ENCODE measurements at places on chromosomes 1 and 21. TPM values are rescaled to one million over a fixed set of nuclear protein-coding genes. Genes with fewer than 3 reads are reported as not detected.

- H3K36me3 ChIP-seq = no peaks in the 10 kb centered on the region
- no peak for DNase-seq
- no peaks in the 10 kb centered on the region for H3K27me3 ChIP-seq
- peaks cover 25% of the 10 kb centered on the region for H3K4me1 ChIP-seq
- no peak overlapping the region for H3K27ac ChIP-seq
- no peak overlapping the region for H3K4me3 ChIP-seq
These were observed 25.6 kb upstream of the JUN start for GRCh38 chr1:58809325-58810010.

CLCC1 gene
- 14.0 TPM for total RNA-seq

DNA sequence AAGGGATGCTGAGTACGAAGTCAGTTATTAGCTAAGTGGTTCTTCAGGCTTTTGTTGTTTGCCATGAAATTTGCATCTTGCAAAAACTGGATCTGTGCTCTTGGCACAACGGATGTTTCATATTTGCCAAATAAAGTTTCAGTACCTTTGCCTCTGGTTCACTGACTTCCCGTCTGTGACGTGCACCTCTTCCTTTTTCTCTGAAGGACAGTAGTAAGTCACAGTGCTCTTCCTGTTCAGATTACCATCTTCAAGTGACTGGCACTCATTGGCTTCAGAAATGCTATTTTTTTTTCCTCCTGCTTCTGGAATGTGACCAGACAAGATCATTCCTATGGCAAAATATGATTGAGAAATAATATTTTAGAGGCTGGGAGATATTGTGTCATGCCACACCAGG lies 75.9 kb upstream of the GREM2 start:
- H3K4me3 ChIP-seq = no peak overlapping the region
- no peaks in the 10 kb centered on the region for H3K27me3 ChIP-seq
- no peak for DNase-seq
- peaks cover 4% of the 10 kb centered on the region for H3K4me1 ChIP-seq

- DNase-seq = no peak
- H3K4me1 ChIP-seq = no peaks in the 10 kb centered on the region
- H3K4me3 ChIP-seq = no peak overlapping the region
- H3K36me3 ChIP-seq = no peaks in the 10 kb centered on the region
- no peak overlapping the region for H3K27ac ChIP-seq
- no peaks in the 10 kb centered on the region for H3K27me3 ChIP-seq
These were observed 314.8 kb upstream of the C1orf87 start for GRCh38 chr1:60388092-60388987.

ELF3 gene
- total RNA-seq = 0.16 TPM

GNG12 gene
- 0.33 TPM for total RNA-seq

EDN2 gene
- total RNA-seq = not detected

OR10K2 gene
- not detected for total RNA-seq

- peaks cover 5% of the 10 kb centered on the region for H3K36me3 ChIP-seq
- no peaks in the 10 kb centered on the region for H3K27me3 ChIP-seq
- H3K4me3 ChIP-seq = no peak overlapping the region
- DNase-seq = no peak
- no peak overlapping the region for H3K27ac ChIP-seq
These were observed 817.7 kb upstream of the B3GALT2 start for GRCh38 chr1:194004146-194004545.

SDC3 gene
- total RNA-seq = not detected

FCRL4 gene
- total RNA-seq = not detected

ADGRL4 gene
- not detected for total RNA-seq

DNA sequence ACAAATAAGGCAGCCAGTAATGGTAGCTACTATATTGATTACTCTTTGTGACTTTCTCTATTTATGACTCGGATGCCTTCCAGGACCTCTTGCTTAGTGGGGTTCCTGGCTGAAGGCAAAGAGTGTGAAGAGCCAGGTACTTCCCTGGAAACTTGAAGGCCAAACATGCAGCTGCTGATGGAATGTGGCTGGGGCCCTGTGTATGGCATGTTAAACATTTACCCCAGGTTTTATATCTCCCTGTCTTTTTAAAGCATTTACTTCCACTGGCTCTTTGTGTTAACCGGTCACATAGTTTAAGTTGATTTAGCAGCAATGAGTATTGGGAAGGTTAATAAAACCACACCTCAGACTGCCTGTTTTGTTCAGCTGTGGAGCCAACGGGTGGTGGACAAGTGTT lies 45.7 kb upstream of the PAXBP1 start:
- H3K36me3 ChIP-seq = no peaks in the 10 kb centered on the region
- no peak overlapping the region for H3K27ac ChIP-seq
- peaks cover 3% of the 10 kb centered on the region for H3K4me1 ChIP-seq
- H3K4me3 ChIP-seq = no peak overlapping the region
- H3K27me3 ChIP-seq = no peaks in the 10 kb centered on the region
- no peak for DNase-seq

TLR5 gene
- total RNA-seq = 0.09 TPM

- H3K4me1 ChIP-seq = peaks cover 3% of the 10 kb centered on the region
- no peak for DNase-seq
- peaks cover 31% of the 10 kb centered on the region for H3K36me3 ChIP-seq
- H3K27me3 ChIP-seq = no peaks in the 10 kb centered on the region
- no peak overlapping the region for H3K27ac ChIP-seq
- no peak overlapping the region for H3K4me3 ChIP-seq
These were observed 38.2 kb upstream of the RIPK4 start for GRCh38 chr21:41805038-41805437.

DNA sequence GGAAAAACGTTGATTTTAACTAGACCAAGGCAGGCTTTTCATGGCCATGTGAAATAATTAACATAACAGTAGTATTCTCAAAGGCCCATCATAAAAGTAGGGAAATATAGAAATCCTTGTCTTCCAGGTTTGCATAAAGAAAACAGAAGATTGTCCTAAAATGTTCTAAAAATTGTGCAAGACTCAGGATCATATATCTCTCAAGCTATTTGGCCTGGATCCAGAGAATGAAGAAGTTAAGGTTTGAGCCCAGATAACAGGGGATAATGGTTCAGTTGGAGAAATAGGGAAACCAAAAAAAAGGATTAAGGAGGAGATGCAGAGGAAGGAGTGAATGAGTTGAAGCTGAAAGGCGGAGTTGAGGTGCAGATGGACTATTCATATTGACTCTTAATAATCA lies 555.5 kb upstream of the NR5A2 start:
- H3K27ac ChIP-seq = no peak overlapping the region
- no peaks in the 10 kb centered on the region for H3K4me1 ChIP-seq
- DNase-seq = no peak
- no peak overlapping the region for H3K4me3 ChIP-seq
- H3K27me3 ChIP-seq = peaks cover 12% of the 10 kb centered on the region

TMEM200B gene
- not detected for total RNA-seq

C1QC gene
- total RNA-seq = not detected

CD5L gene
- total RNA-seq = not detected

YRDC gene
- total RNA-seq = 16.4 TPM

RPS6KC1 gene
- 9.5 TPM for total RNA-seq

DNA sequence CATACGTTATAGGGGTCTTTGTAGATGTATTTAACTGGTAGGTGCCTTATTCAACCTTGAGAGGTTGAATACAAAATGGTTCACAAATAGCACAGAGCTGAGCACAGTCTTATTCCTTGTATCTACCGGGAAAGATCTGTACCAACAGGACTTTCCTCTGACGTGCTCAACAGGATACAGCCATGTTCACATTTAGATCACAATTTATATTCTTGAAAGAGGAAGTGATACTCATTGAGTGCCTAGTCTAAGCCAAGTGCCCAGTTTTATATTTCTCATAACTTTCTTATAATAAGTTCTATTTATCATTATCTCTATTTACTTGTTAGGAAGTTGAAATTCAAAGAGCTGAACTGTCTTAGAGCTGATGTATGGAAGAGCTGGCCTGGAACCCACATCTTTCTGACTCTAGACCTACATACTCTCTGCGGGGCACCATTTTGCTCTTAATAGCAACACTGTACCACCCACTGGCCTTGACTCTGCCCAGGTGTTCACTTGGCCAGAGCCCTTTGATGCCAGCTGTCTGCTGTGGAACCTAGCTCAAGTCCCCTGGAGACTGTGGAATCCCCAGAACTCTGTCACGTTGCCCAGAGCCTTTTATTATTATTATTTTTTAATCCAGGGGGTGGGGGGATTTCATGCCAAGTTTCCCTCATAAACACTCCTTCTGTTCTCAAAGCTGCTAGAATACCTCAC lies 156.2 kb downstream of the TPR start:
- no peak for DNase-seq
- H3K27me3 ChIP-seq = peaks cover 3% of the 10 kb centered on the region
- no peaks in the 10 kb centered on the region for H3K36me3 ChIP-seq
- no peaks in the 10 kb centered on the region for H3K4me1 ChIP-seq
- H3K27ac ChIP-seq = no peak overlapping the region
- no peak overlapping the region for H3K4me3 ChIP-seq

DNA sequence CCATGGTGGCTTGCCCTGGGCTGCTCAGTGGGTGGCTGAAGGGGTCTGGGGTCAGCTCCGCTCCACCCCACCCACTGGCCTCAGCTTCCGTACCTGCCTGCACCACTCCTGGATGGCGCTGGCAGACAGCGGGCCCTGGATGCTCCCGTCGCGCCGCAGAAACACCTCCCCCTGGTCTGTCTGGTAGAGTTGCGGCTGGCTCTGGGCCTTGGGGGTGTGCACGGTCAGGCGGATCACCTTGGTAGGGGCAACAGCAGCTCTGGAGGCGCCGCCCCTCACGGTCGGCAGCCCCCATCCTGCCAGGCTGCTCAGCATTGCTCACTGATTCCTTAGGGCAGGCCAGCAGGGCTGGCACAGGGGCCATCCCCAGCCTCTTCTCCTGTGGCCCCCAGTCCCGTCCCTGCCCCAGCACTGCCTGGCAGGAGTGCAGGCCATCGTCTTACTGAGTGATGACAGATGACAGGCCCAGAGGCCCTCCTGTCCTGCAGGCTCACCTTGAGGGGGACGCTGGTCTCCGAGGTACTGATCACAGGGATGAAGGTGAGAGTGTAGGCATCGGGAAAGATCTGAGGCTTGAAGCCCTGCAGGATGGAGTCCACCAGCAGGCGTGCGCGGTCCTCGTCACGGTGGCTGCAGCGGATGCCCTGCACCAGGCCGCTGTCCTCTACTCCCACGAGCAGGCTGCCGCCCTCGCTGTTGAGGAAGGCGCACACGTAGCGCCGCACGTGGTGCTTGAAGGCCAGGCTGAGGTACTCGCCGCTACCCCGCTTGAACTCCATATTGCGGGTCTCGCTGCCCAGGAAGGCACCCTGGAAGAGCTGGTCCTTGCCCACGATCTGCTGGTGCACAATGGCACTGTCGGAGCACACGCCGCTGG lies 4.1 kb downstream of the SLFNL1 start:
- peaks cover 12% of the 10 kb centered on the region for H3K36me3 ChIP-seq
- no peaks in the 10 kb centered on the region for H3K27me3 ChIP-seq
- H3K4me1 ChIP-seq = peaks cover 3% of the 10 kb centered on the region
- no peak overlapping the region for H3K4me3 ChIP-seq
- H3K27ac ChIP-seq = no peak overlapping the region

GRCh38 chr21:46543306-46543705 lies 61.6 kb downstream of the S100B start:
- H3K4me3 ChIP-seq = no peak overlapping the region
- H3K27me3 ChIP-seq = no peaks in the 10 kb centered on the region
- no peak for DNase-seq

WNT2B gene
- 0.07 TPM for total RNA-seq

GRCh38 chr1:14697353-14697752 lies 98.9 kb downstream of the KAZN start:
- H3K4me1 ChIP-seq = no peaks in the 10 kb centered on the region
- H3K36me3 ChIP-seq = no peaks in the 10 kb centered on the region
- no peaks in the 10 kb centered on the region for H3K27me3 ChIP-seq
- no peak for DNase-seq
- no peak overlapping the region for H3K27ac ChIP-seq
- no peak overlapping the region for H3K4me3 ChIP-seq

DNA sequence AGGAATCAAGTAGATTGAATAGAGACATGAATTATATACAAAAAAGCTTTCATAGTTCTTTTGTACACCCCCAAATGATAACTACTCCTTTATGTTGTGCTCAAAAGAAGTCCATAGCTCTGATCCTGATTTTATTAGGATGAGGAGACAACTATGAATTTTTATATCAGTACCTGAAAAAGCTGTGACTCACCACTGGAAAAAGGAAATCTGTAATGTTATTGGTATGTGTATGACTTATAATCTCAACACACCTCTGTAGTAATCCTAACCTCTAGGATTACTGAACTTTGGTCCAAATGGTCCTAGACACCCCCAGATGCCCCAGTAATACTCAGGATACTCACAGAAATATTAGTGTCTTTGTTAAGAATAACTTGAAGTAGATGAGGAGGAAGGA lies 10.2 kb downstream of the PRKAB2 start:
- no peaks in the 10 kb centered on the region for H3K27me3 ChIP-seq
- peaks cover 41% of the 10 kb centered on the region for H3K36me3 ChIP-seq
- no peaks in the 10 kb centered on the region for H3K4me1 ChIP-seq
- H3K27ac ChIP-seq = no peak overlapping the region
- DNase-seq = no peak

DNA sequence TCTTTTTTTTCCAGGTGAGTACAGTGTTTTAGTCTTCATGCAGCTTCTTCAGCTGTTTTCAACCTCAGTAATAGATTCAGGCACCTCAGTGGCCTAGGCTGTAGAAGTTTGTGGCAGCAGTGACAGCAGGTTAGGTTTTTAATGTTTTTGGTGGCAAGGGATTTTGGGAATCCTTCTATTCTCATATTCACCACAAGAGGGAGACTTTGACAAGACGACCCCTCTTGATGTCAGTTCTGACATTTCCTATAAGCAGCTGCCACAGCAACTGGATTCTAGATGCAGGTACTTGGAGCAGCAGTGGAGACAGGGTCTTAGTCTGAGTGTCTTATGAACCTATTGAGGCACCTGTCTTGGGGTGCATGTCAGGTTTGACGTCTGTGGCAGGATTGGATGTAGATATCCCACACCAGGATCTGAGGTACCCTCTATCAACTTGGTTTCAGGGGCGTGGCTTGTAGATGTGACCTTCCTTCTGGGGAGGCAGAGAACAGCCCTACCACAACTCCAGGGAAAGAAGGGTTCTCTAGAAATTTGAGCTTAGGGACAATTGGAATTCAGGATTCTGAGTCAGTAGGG lies 1104.2 kb upstream of the TMPRSS15 start:
- no peak for DNase-seq
- H3K27me3 ChIP-seq = no peaks in the 10 kb centered on the region
- no peak overlapping the region for H3K27ac ChIP-seq
- no peaks in the 10 kb centered on the region for H3K36me3 ChIP-seq
- H3K4me1 ChIP-seq = no peaks in the 10 kb centered on the region

- peaks cover 46% of the 10 kb centered on the region for H3K27me3 ChIP-seq
- H3K27ac ChIP-seq = no peak overlapping the region
- H3K4me3 ChIP-seq = no peak overlapping the region
- no peaks in the 10 kb centered on the region for H3K36me3 ChIP-seq
These were observed 1.0 kb upstream of the PGLYRP4 start for GRCh38 chr1:153349363-153350320.

DNA sequence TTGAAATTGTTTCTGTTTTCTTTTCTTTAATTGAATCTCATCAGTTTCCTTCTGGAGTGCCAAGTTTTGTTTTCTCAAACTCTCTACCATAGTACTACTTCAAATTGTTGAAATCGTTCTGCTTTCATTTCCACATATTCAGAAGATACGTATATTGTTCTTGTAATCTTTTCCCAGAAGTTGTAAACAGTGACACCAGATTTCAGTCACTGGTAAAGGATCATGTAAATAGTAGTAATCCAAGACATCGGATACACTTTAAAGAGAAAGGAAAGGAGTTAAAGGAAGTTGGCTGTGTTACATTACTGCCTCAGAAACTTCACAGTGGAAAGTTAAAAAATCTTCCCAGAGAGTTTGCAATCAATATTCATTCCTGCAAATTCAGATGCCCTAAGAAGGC lies 67.5 kb downstream of the RGL1 start:
- H3K36me3 ChIP-seq = peaks cover 3% of the 10 kb centered on the region
- peaks cover 6% of the 10 kb centered on the region for H3K4me1 ChIP-seq
- H3K27ac ChIP-seq = no peak overlapping the region
- no peak for DNase-seq

CNR2 gene
- total RNA-seq = 0.47 TPM

VWA5B1 gene
- not detected for total RNA-seq
